ENCODE measurements at places on chromosomes 4 and X.

- DNase-seq, result no peak
Measured at GRCh38 chrX:141469469-141469868, 115.1 kb downstream of the SPANXA1 start.

DNA sequence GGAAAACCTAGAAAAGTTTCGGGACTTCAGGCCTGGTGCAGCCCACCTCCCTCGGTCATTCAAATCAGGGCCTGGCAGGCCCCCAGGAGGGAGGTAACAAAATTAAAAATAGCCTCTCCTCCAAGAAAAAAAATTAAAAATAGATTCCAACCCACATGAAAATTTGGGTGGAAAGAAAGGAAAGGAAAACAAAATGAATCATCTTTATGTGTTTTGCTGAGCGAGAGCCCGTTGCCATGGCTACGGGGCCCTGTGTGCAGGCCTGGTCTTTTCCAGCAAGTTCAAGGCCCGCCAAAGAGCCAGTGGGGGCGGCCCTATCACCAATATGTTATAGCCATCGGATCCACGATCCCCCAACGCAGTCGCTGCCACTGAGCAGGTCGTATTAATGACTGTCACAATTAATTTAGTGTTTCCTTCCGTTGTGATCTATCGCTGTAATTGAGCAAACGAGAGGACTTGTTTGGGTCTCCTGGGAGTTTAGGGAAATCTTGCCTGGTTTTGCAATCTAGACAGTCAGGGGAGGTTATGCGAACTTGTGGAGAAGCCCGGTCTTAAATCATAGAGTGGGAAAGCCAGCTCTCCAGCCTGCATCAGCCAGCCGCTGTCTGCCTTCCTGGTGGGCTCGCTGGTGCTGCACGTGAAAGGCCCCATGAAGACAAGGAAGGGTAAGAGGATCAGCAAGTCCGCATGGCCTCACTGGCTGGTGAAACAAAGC, 452.4 kb downstream of the BCOR start:
- peak; percentile 61 for DNase-seq

- no peak for DNase-seq
Measured at GRCh38 chr4:33961761-33962160, 2282.6 kb downstream of the ARAP2 start.

DNA sequence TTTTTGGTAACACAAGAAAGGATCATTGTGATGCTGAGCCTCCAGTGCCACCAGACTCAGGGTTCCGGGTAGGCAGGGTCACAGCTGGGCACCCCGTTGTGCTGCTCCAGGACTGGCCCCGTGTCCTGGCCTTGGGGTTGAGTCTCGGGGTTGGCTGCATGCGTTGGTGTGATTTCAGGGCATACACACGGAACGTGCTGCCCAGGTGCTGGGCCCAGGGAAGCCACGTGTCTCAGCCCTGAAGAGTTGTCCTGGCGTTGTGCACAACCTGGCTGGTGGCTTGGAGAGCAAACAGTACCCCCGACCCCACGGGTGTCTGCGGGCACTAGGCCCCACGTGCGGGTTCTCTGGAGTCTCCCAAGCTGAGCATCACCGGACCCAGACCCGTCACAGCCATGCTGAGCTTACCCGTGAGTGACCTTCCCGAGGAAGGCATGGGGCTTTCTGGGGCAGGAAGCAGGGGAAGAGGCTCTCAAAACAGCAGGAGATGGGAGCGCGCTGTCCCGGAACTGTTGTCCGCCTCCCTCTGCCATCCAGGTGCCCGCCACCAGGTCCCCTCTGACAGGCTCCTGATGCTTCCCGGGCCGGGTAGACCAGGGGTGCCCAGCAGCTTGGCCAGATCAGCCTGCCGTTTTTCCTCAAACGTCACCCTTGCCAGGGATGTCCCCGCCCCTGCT, 66.1 kb upstream of the ENPP6 start:
- DNase-seq, result no peak

DNA sequence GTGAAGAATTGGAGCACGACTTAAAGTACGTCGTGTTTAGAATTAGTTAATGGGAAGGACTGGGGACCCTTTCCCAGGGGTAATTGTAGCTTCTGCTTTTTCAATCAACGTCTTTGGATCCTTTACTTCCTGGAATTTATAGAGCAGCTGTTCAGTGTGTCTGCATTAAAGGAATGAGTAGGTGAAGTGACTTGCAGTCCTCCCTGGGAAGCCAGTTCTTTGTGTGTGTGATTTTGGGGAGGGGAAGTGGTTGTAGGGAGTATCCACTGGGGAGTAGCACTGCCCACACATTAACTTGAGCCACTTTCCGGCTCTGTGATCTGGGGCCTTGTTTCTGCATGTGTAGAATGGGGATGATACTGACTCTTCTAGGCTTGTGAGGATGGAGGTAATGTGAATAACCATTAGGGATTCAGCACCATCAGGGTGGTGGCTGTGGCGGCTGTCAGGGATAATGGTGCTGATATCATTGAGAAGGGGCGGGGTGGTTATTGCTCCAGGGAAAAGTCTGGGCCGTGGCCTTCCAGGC, 54.7 kb downstream of the TMEM131L start:
- DNase-seq, result no peak

- DNase-seq, result no peak
Measured at GRCh38 chr4:137754652-137755471, 222.6 kb upstream of the PCDH18 start.

- no peak for DNase-seq
Measured at GRCh38 chrX:15301924-15302323, 13.5 kb downstream of the ASB11 start.

DNA sequence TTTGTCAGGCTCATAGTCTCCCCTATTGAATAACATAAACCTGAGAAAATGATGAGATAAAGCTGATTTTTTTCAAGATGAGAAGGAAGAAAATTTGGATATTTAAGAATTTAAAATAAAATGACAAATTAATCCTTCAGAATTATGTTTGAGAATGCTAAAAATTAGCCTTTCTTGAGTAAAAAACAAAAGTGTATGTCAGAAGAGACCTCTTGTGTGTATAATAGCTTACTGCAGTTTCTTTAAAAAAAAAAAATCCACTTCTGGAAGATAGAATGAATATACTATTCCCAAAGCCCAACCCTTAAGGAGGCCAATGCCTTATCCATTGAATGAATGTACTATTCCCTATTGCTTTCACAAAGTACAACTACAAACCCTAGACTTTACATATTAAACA, 281.8 kb downstream of the RAPGEF2 start:
- DNase-seq, result no peak

GRCh38 chr4:86043755-86044592, 315.9 kb downstream of the MAPK10 start:
- peak; percentile 77 for DNase-seq

- DNase-seq, result no peak
Measured at GRCh38 chrX:150906694-150907093, 8.2 kb upstream of the CD99L2 start.

DNA sequence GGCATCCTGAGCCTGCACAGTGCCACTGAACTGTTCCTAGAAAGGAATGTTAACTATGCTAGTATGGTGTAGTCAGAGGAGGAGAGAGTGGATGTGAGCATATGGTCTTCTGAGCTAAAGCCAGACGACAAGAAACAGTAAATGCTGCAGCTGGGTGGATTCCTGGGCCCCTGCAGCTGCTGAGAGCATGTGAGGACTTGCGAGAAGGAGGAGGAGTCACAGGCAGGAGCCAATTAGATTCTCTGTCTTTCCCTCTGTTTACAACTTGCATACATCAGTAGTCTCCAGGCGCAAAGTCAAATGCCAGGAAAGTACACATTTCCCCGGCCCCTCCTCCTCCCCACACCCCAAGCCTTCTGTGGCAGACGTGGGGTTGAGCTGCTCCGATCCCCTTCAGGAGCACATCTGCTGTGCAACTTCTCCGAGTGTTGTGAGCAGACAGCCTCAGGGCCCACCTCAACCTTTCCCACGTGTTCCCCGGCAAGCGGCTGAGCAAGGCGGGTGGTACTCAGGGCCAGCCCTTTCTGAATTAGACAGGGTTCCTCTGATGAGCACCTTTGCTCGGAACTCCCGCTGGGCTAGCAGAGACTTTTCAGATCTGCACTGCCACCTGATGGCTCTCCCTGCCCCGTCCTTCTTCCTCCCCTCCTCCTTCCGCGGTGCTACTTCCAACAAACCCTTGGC, 108.7 kb upstream of the ATP6AP2 start:
- DNase-seq, result peak; percentile 14

GRCh38 chr4:181194096-181194495, 1049.1 kb upstream of the TENM3 start:
- no peak for DNase-seq

GRCh38 chrX:14607446-14607985, 78.2 kb downstream of the GLRA2 start:
- DNase-seq, result no peak

GRCh38 chr4:186192066-186192612, 772 bp downstream of the CYP4V2 start:
- DNase-seq, result peak; percentile 21

GRCh38 chr4:7815981-7816380, 123.7 kb downstream of the AFAP1 start:
- DNase-seq, result no peak

GRCh38 chrX:105468741-105469140, 248.2 kb upstream of the TEX13A start:
- DNase-seq, result no peak

GRCh38 chr4:39759569-39759968, 61.6 kb downstream of the UBE2K start:
- no peak for DNase-seq

DNA sequence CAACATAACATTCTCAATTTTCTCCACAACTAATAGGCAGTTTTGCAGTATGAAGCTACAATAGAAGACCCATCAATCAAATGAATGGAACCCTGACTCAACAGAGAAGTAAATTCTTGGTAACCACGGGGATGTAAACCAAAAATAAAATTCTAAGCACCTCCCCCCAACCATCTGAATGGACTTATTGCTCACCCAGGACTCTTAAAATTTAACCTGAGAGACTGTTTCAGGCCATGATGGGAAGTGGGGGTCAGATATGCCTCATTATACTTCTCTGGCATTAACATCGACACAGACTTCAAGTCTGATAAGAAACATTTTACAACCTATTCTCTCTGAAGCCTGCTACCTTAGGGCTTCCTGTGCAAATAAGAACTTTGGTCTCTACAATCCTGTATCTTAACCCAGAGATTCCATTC, 620.9 kb downstream of the TLL1 start:
- no peak for DNase-seq

GRCh38 chrX:103687073-103687695, 685 bp upstream of the MORF4L2 start:
- DNase-seq, result no peak

- no peak for DNase-seq
Measured at GRCh38 chr4:140212646-140213045, 58.7 kb upstream of the MAML3 start.

DNA sequence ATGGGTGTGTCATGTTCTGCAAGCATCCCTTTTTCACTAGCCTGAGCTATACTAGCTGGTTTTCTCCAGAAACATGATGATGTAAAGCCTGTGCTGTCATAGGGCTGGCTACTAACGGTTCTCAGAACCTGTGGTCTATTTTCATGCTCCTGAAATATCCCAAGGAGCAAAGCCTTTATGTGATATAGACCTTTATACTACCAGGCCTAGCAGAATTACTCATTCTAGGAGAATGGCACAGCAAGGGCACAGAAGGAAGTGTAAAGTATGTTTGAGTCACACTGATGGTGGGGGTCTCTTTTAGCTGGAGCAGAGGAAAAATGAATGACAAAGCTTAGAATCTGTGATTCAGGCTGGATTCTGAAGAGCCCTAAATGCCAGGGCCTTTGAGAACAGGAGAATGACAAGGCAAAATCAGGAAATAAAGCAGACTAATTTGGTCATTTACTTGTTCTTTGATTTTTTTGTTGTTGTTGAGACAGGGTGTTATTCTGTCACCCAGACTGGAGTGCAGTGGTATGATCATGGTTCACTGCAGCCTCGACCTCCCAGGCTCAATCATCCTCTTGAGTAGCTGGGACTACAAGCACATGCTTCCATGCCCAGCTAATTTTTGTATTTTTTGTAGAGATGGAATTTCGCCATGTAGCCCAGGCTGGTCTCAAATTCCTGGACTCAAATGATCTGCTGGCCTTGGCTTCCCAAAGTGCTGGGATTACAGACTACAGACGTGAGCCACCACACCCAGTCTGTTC, 11.8 kb downstream of the TCEAL1 start:
- DNase-seq, result peak; percentile 10

DNA sequence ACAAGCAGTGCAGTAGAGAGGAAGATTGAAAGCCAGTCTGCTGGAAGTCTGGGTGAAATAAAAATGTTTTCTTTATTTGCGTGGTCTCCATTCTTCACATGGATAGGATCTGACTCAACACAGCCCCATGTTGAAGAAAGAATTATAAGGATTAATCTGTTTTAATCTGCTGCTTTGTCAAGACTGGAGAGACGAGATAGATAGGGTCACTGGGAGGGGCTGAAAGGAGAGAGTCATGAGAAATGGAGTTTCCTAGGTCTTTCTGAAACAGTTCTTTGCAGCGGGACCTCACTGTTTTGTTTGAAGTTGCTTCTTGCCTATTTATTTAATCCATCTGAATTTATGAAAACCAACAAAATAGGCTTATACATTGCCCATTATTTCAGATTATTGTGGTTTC, 32.4 kb upstream of the RHOH start:
- DNase-seq, result no peak

- no peak for DNase-seq
Measured at GRCh38 chr4:3473181-3473950, 10.3 kb downstream of the DOK7 start.

DNA sequence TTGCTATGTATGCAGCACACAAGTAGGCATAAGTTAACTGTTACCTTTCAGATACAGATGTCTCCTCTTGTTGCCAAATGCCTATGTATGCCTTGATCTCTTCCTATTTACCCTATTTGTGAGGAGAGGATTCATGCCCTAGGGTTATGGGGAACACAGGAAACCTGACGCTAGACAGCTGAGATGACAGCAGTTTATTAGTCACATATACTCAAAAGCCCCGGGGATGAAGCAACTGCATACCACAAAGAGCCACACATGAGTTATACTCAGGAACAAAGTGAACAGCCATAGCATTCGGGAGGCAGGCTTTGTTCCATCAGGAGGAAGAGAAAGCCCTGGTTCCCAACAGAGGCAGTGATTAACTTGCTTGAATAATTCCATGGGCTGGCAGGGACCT, 1011.7 kb upstream of the PCDH7 start:
- no peak for DNase-seq

DNA sequence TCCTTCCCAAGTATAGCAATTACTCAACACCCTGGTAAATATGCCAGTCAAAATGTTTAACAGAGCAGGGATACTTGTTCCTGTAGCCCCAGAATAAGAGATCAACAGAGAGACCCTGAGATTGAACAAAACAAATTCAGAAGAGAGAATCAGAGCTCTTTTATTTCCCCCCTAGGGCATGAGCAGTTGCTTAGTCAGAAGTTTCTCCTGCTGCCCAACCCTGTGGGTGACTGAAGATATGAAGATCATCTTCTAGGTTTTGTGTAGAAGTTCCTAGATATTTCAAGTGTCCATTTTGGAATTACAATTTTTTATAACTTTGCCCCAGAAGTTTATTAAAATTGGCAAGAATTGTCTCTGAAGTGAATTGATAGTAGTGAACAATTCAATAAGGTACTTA, 59.1 kb upstream of the RXFP1 start:
- no peak for DNase-seq

GRCh38 chr4:4361883-4362282, 25.0 kb upstream of the NSG1 start:
- DNase-seq, result no peak
